ENCODE measurements at places on chromosomes 5 and 9.

- no peak for DNase-seq
Measured at GRCh38 chr5:116754556-116754955, 179.9 kb upstream of the SEMA6A start.

DNA sequence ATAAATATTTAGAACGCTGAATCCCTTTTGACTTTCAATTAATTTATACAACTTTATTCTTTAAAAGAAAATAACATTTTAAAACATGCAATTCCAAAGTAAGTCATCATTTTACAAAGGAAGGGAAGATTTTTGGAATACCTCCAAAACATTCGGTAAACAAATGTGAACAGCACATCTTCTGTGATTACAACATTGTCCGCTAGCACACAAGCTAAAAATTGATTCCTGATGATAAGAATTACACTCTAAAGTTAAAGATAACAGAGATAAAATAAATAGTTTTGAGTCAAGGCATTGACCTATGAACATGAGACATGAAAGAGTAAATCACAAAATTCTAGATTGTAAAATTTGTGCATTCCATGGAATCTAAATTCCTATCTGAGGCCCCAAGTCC, 56.2 kb upstream of the TRAF1 start:
- DNase-seq: no peak

GRCh38 chr5:175745210-175745609, 87.3 kb downstream of the HRH2 start:
- DNase-seq: no peak

GRCh38 chr9:125931211-125931610, 184.0 kb downstream of the PBX3 start:
- no peak for DNase-seq

DNA sequence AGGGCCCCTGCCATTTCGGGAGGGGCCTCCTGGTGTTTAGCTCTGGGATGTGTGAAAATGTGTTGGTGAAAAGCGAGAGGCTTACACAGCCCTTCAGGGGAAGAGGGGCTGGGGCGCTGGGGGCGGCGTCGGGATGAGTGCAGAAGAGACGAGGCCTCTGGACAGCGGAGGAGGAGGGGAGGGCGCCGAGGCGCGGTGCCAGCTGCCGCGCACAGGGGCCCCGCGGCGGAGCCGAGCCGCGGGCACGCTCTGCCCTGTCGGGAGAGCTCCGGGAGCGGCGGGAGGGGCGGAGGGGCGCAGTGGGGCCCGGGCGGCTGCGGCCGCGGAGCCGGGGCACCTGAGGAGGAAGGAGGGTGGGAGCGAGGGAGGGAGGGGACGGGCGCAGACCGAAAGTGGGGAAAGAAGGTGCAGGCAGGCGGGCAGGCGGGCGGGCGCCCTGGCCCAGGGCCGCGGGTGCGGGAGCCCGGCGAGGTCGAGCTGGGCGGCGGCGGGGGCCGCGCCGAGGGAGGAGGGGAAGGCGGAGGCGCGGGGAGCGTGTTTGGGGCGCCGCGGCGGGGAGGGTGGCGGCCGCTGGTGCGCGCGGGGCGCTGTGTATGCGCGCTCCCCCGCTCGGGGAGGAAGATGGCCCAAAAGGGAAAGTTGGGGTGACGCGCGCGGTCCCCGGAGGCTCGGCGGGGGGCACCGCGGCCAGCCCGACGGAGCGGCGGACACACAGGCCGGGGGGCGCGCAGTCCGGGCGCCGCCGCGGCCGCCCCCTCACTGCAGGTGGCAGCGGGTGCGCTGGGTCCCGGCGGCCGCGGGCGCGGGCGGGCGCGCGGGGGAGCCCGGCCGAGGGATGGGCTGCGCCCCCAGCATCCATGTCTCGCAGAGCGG, at the start of gene PDE8B:
PDE8B (plus strand) TSS at position 590 of the 873 bp plus-strand sequence; CDS start at position 836, 246 bp downstream.
- DNase-seq: peak; percentile 17

DNA sequence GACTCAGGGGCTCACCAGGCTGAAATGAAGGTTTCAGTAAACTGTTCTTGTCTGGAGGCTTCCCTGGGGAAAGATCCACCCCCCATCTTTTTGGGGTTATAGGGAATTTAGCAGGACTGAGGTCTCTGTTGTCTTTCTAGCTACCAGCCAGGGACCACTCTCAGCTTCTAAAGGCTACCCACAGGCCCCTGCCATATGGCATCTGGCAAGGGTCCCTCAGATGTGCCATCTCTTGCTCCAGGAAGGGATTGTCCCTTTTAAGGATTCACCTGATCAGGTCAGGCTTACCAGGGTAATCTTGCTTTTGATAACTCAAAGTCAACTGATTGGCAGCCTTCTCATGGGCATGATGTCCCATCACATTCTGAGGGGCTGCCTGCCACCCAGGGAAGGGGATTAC, 65.0 kb downstream of the NSUN2 start:
- DNase-seq: no peak

DNA sequence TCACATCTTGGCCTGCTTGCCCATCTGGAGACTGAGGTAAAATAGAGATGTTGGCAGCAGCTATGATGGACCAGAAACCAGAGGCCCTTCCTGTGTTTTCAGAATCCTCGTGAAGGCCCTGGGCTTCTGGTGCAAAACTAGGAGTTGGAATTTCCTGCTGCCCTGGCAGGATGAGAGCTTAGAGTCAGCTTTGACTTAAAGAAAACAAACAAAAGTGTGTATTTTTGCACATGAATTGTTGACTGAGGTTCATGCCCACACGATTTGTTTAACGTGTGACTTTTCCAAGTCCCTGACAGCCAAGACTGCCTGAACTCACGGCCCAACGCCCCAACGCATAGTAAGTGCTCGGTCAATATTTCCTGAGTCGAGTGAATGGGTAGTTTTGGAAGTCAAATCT, 303.1 kb downstream of the MLLT3 start:
- no peak for DNase-seq

DNA sequence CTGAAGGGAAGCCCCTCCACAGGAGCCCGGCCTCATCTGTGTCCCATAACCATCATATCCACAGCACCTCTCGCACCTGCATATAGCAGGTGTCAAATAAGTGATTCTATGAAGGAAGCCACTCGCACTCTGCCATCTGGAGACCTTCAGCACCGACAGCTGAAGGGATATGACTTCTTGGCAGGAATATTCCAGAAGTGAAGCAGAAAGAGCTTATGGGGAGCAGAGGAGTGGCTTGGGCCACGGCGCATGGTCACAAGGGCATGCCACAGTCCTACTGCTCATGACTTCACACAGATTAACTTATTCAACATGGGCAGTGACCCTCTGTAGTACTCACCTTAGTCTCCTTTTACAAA, 80.9 kb downstream of the NSUN2 start:
- no peak for DNase-seq

- no peak for DNase-seq
Measured at GRCh38 chr5:57955511-57955910, 472.9 kb upstream of the ACTBL2 start.

DNA sequence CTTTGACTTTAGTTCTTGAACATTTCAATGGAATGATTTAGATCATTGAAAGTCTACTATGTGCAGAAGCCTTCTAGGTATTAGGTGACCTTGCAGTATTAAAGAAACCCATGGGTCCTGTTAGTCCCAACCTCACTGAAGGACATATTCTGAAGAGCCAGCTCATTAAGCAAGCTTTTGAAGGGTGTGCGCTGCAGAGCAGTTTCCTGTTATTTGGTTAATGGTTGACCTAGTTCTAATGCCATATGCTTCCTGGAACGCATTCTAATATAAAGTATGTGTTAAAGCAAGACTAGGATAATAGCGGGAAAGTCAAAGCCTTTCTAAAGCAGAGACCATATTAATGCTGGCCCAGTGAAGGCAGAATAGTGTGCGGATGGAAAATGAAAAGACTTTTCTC, 20.1 kb downstream of the ZNF462 start:
- DNase-seq: no peak

GRCh38 chr5:54607006-54607405, 89.4 kb downstream of the SNX18 start:
- DNase-seq: no peak

DNA sequence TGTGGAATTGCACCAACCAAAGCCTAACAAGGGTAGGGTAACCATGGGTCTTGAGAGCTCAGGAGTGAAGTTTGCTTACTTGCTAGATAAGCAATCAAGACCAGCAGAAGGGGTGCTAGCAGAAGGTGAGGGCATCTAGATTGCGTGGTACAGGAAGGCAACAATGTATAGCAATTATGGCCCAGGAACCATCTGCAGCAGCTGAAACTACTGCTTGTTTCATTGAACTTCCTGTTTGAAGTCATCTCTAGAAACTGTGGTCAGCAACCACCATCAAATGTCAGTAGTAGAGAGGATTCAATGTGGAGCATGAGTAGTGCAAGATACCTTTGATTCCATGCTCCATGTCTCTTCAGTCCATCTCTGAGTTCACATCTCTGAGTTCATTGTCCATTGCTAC, 462.1 kb upstream of the GRAMD2B start:
- DNase-seq: no peak

- no peak for DNase-seq
Measured at GRCh38 chr5:53261245-53261644, 151.7 kb upstream of the MOCS2 start.

DNA sequence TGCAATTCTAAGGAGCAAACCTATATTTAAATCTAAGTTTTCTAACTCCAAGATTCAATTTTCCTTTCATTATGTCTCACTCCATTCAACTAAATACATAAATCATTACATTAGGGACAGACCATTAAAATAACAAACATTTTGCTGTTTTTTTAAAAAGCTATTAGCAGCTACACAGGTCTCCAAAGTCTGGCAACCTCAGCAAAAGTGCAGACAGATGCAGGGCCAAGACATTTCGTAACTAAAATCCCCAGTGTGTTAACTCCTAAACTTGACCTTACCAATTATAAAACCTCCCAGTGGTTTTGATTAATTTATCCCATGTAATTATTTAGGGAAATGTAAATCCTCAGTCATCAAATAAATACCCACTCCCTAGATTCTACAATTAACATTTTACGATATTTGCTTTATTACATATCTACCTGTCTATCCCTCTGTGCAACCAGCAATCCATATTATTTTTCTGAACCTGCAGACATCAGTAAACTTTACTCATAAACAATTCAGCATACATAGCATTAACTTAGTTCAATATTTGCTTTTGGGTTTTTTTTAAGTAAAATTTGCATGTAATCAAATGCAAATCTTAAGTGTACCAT, 64.7 kb downstream of the RGS7BP start:
- no peak for DNase-seq
